A549 treated with RU486 at 1 μM for 4 hours (cell line): ENCODE measurements at places on chromosomes 5 and 9. TPM values are rescaled to one million over a fixed set of nuclear protein-coding genes. Genes with fewer than 3 reads are reported as not detected.

The PCDHB7 gene
- total RNA-seq, result not detected in 5 replicates

The PTCD2 gene
- total RNA-seq, result 7.7 to 10.3 TPM (median 9.1 TPM) in 5 replicates

The TGFBI gene
- 1,571 to 2,070 TPM (median 1,744 TPM) in 5 replicates for total RNA-seq

The SH3PXD2B gene
- 11.2 to 17.8 TPM (median 16.2 TPM) in 5 replicates for total RNA-seq

The LECT2 gene
- total RNA-seq, result not detected in 5 replicates
